ENCODE measurements at places on chromosomes 16 and 17. TPM values are rescaled to one million over a fixed set of nuclear protein-coding genes. Genes with fewer than 3 reads are reported as not detected.

Gene C17orf100
- 1.3 TPM for total RNA-seq

DNA sequence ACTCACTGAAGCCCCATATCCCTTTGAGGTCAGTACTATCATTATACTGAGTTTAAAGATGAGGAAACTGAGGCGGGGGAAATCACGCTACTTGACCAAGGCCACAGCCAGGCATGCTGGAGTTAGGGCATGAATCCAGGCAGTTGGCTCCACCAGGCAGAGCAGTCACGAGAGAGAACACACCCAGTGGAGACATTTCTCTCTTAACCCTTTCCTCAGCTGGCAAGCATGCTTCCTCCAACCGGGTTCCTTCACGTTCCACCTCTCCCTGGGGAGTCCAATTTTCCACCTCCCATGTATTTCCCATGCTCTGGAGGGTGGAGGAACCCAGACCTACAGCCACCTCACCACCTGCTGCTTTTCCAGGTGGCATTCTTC, 32.8 kb downstream of the VAC14 start:
- peaks cover 48% of the 10 kb centered on the region for H3K36me3 ChIP-seq
- no peak overlapping the region for H3K27ac ChIP-seq
- no peaks in the 10 kb centered on the region for H3K4me1 ChIP-seq

- no peak overlapping the region for H3K27ac ChIP-seq
- no peak for DNase-seq
- no peaks in the 10 kb centered on the region for H3K27me3 ChIP-seq
These were observed 354.6 kb downstream of the CDH8 start for GRCh38 chr16:61681673-61682072.

- peak; percentile 72 for DNase-seq
- peaks cover 4% of the 10 kb centered on the region for H3K4me1 ChIP-seq
- no peak overlapping the region for H3K4me3 ChIP-seq
- H3K27ac ChIP-seq, result no peak overlapping the region
These were observed 112.4 kb downstream of the SPECC1 start for GRCh38 chr17:20121359-20122253.

GRCh38 chr17:44829523-44830358, at the start of gene GJC1:
Gene GJC1 (minus strand): TSS chr17:44830287. CDS start chr17:44805817, 24,470 bp downstream.
- H3K27me3 ChIP-seq, result peaks cover 75% of the 10 kb centered on the region
- H3K36me3 ChIP-seq, result no peaks in the 10 kb centered on the region
- H3K4me1 ChIP-seq, result no peaks in the 10 kb centered on the region
- H3K4me3 ChIP-seq, result peak within 1 kb of the TSS; percentile 49

DNA sequence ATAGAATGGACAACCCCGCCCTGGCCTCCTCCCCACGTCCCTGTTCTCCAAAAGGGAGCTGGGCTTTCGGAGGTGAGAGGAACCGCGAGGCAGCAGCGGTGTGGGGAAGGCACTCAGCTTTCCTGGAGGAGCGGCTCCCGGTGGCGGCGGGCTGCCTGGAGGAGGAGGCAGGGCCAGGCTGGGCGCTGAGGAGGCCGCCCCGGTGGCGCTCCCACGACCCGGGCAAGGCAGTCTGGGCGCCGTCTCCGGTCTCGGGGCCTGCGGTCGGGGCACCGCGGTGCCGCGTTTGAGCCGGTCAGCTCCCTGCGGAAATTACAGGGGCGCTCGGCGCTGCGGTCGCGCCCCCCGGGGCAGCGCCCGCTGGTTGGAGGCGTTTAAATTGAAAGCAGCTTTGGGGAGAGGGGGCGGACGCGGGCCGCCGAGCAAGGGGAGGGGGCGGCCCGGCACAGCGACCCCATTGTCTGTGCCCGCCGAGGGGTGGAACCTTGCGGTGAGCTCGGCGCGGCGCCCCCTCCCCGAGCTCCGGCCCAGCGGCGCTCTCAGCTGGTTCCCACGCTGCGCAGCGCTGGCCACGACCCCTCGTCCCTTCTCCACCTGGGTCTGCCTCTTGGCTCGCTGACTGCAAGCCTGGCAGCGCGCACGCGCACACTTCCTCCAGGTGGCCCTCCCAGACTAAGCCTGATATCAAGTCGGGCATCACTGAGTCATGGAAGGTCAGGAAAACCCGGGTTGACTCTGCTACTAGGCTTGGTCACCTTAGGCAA, 58.7 kb upstream of the DLX4 start:
- H3K27ac ChIP-seq, result no peak overlapping the region
- peaks cover 75% of the 10 kb centered on the region for H3K27me3 ChIP-seq
- no peak for DNase-seq
- H3K4me1 ChIP-seq, result no peaks in the 10 kb centered on the region
- H3K4me3 ChIP-seq, result no peak overlapping the region

Gene LYRM9
- total RNA-seq, result 9.0 TPM

DNA sequence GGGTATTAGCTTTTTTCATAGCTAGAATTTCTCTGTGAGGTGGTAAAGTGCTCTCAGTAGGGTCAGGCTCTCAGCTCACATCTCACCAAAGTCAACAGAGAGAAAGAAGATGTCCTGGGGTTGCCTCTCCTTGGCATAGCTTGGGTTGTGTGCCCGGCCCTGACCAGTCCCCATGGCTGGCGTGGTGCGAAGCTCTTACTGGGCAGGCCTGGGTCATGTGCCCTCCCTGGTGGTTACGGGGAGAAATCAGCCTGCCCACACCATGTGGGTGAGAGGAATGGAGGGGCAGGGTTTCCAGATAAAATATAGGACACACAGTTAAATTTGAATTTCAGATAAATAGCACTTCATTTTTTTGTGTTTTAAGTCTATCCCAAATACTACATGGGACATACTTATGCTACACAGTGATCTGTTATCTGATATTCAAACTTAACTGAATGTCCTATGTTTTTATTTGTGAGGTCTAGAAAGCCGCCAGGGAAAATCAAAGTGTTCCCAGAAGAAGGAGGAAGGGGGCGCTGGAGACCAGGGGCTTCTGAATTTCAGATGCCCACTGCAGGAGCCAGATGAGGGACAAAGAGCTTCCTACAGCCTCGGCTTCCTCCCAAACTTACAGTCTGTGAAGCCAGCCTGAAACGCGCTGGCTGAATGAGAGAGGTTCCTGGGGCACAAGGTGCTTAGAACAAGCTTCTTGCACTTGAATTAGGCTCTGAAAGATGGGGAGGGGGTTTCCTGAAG, 45.4 kb downstream of the NKD1 start:
- no peak overlapping the region for H3K27ac ChIP-seq
- peaks cover 14% of the 10 kb centered on the region for H3K4me1 ChIP-seq
- DNase-seq, result no peak
- no peaks in the 10 kb centered on the region for H3K27me3 ChIP-seq
- no peak overlapping the region for H3K4me3 ChIP-seq

Gene KRT24
- not detected for total RNA-seq

GRCh38 chr17:62405451-62405850, 18.2 kb upstream of the METTL2A start:
- H3K4me1 ChIP-seq, result no peaks in the 10 kb centered on the region
- no peak for DNase-seq
- no peaks in the 10 kb centered on the region for H3K36me3 ChIP-seq

Gene SYNGR3
- 0.61 TPM for total RNA-seq

- no peaks in the 10 kb centered on the region for H3K27me3 ChIP-seq
- H3K36me3 ChIP-seq, result no peaks in the 10 kb centered on the region
- H3K27ac ChIP-seq, result no peak overlapping the region
- no peak for DNase-seq
These were observed 362.4 kb downstream of the SLC39A11 start for GRCh38 chr17:72730077-72730476.

Gene CACNG1
- not detected for total RNA-seq

Gene TP53TG3C
- not detected for total RNA-seq

- no peak for DNase-seq
- H3K4me1 ChIP-seq, result peaks cover 45% of the 10 kb centered on the region
- H3K36me3 ChIP-seq, result no peaks in the 10 kb centered on the region
These were observed 3.7 kb upstream of the PGS1 start for GRCh38 chr17:78374631-78375274.

Gene NPIPA8
- 0.67 TPM for total RNA-seq

GRCh38 chr17:17772231-17772630, 64.6 kb downstream of the SREBF1 start:
- no peak overlapping the region for H3K4me3 ChIP-seq
- H3K4me1 ChIP-seq, result peaks cover 17% of the 10 kb centered on the region
- H3K36me3 ChIP-seq, result no peaks in the 10 kb centered on the region
- no peak overlapping the region for H3K27ac ChIP-seq
- DNase-seq, result no peak
- no peaks in the 10 kb centered on the region for H3K27me3 ChIP-seq

DNA sequence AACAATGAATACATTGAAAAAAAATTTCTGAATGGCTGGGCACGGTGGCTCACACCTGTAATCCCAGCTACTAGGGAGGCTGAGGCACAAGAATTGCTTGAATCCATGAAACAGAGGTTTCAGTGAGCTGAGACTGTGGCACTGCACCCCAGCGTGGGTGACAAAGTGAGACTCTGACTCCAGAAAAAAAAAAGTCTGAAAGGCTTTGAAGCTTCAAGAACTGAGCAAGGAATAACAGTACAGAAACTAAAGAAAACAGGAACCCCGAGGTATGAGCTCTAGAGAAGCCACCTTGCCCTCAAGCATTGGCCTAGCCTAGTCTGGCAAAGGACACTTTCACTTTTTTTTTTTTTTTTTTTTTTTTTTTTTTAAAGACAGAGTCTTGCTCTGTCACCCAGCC, 45.0 kb downstream of the TEX2 start:
- no peak overlapping the region for H3K27ac ChIP-seq
- H3K4me3 ChIP-seq, result no peak overlapping the region
- no peak for DNase-seq
- peaks cover 8% of the 10 kb centered on the region for H3K36me3 ChIP-seq
- peaks cover 26% of the 10 kb centered on the region for H3K4me1 ChIP-seq

GRCh38 chr17:72255481-72255880, 134.7 kb downstream of the SOX9 start:
- H3K36me3 ChIP-seq, result no peaks in the 10 kb centered on the region
- no peaks in the 10 kb centered on the region for H3K4me1 ChIP-seq
- no peaks in the 10 kb centered on the region for H3K27me3 ChIP-seq
- H3K4me3 ChIP-seq, result no peak overlapping the region

Gene KRTAP9-4
- total RNA-seq, result not detected

DNA sequence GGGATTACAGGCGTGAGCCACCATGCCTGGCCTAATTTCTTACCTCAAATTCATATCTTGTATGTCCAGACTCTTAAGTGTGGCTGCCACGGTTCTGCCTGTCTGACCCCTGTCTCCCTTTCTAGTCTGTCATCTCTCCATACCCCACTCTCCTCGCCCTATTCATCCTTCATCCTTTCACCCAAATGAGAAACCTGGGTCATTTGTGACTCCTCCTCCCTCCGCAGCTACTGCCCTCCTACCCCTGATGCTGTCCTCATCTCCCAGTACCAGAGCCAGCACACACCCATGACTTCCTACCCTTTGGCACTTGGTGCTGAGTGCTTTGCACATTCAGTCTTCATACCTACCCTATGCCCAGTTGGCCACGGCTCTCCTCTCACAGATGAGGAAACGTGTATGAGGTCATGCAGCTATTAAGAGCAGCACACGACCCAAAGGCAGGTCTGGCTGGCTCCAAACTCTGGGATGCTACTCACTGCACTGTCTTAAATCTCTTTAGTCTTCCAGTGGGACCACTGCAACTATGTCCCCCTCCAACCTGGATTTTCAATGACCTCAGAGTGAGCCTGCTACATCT, 1.6 kb downstream of the SPATA32 start:
- H3K4me3 ChIP-seq, result no peak overlapping the region
- H3K36me3 ChIP-seq, result peaks cover 15% of the 10 kb centered on the region
- H3K27ac ChIP-seq, result no peak overlapping the region
- peaks cover 14% of the 10 kb centered on the region for H3K4me1 ChIP-seq
- H3K27me3 ChIP-seq, result no peaks in the 10 kb centered on the region
- DNase-seq, result no peak

Gene MYH1
- total RNA-seq, result 0.81 TPM

DNA sequence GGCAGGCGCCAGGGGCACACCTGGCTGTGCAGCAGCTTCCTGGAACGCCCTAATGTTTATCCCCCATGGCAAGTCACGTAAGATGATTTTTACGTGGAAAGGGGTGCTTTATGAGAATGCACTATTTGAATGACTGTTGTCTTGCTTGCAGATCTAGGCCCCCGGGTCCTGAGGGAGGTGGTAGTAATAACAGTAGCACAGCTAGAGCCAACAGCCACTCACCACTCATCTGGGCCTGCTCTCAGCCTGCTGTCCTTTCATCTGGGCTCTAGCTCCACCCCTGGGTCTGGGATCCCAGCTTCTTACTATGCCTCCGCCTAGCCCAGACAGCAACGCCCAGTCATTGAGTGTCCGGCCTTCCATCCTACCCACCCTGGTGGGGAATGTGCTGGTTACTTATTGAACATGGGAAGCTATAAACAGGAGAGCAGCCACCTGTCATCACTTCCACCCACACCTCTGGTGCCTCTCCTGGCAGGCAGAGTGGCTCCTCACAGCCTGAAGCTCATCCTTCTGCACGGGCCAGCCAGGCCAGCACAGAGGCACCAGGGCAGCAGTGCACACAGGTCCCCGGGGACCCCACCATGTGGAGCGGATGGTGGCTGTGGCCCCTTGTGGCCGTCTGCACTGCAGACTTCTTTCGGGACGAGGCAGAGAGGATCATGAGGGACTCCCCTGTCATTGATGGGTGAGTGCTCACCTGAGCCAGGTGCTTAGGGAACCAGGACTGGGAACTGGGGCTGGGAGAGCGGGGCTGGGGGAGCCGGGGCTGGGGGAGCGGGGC, 16.6 kb downstream of the DPEP1 start:
- no peak overlapping the region for H3K27ac ChIP-seq
- no peak for DNase-seq
- H3K36me3 ChIP-seq, result no peaks in the 10 kb centered on the region
- no peak overlapping the region for H3K4me3 ChIP-seq
- no peaks in the 10 kb centered on the region for H3K4me1 ChIP-seq

- H3K27me3 ChIP-seq, result no peaks in the 10 kb centered on the region
- H3K4me1 ChIP-seq, result no peaks in the 10 kb centered on the region
- no peaks in the 10 kb centered on the region for H3K36me3 ChIP-seq
- H3K4me3 ChIP-seq, result no peak overlapping the region
- DNase-seq, result no peak
These were observed 26.8 kb upstream of the PRKCA start for GRCh38 chr17:66275651-66276050.
